Esophagus squamous epithelium (tissue), 5 donors: ENCODE measurements at places on chromosomes 2 and 18. TPM values are rescaled to one million over a fixed set of nuclear protein-coding genes. Genes with fewer than 3 reads are reported as not detected.

DNA sequence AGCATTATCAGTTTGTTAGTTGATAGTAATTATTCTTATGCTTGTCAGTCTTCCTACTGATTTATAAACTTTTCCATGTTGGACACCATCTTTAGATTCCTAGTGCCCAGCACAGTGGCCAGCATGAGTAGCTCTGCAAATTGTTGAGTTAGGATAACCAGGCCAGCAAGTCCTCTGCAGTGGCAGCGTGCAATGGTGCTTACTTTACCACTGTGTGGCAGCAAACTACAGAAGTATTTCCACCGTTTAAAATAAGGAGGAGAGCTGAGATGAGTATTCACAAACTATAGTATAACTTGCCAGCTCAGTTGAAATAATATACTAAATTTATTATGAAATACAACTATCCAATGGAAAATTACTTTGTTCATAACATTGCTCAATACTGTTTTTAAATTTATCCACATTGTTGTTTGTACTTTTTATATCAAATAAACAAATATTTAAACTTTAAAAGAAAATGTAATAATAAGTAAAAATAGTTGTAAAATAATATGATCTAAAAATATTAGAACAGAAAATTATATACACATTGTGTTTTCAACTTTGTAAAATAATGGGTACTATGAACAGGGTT, 9.3 kb upstream of the THADA start:
- peaks cover 8% of the 10 kb centered on the region for H3K4me1 ChIP-seq
- H3K36me3 ChIP-seq: no peaks in the 10 kb centered on the region
- H3K27ac ChIP-seq: no peak overlapping the region
- no peak overlapping the region for H3K4me3 ChIP-seq
- H3K27me3 ChIP-seq: no peaks in the 10 kb centered on the region

ERMN gene
- not detected for total RNA-seq

- H3K4me3 ChIP-seq: no peak overlapping the region
- H3K4me1 ChIP-seq: no peaks in the 10 kb centered on the region
- no peak for DNase-seq
- H3K36me3 ChIP-seq: no peaks in the 10 kb centered on the region
- H3K27me3 ChIP-seq: no peaks in the 10 kb centered on the region
These were observed 65.6 kb downstream of the CYP26B1 start for GRCh38 chr2:72082021-72082601.

DNA sequence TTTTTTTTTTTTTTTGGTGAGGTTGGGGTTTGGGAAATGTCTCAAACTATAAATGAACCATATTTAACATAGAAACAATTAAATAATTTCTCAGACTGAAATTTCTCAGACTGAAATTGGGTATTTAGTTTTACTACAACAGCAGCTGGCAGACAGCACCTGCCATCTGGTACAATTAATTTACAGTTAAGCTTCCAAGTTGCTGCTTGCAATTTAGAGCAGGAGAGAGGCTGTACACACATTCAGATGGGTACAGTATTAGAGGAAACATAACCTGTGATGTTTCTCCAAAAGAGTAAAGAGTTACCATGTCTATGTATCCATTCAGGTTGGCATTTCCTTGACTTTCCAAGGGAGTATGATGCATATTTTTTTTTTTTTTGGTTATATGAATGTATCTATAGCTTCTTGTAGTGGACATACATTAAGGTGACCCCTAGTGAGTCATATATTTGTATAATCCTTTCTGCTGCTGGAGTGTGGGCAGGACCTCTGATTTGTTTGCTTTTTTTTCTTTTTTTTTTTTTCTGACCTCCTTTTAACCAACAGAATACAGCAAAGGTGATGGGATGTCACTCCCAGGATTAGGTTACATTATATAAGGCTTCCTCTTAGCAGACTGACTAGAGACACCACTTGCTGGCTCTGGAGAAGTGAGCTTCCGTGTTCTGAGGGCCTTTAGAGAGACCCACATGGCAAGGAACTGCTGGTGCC, 201.7 kb downstream of the PTH2R start:
- H3K27me3 ChIP-seq: no peaks in the 10 kb centered on the region
- H3K36me3 ChIP-seq: no peaks in the 10 kb centered on the region
- H3K27ac ChIP-seq: no peak overlapping the region
- H3K4me3 ChIP-seq: no peak overlapping the region
- no peaks in the 10 kb centered on the region for H3K4me1 ChIP-seq

GRCh38 chr2:54534625-54535024, 78.5 kb downstream of the SPTBN1 start:
- H3K36me3 ChIP-seq: no peaks in the 10 kb centered on the region
- no peak overlapping the region for H3K4me3 ChIP-seq
- H3K4me1 ChIP-seq: no peaks in the 10 kb centered on the region

KATNAL2 gene
- total RNA-seq: 0.70 TPM
